ENCODE measurements at places on chromosomes 3 and 15.

GRCh38 chr15:101489599-101490407, at the start of gene PCSK6:
Gene PCSK6 (minus strand): TSS chr15:101489707. CDS start chr15:101489670, 37 bp downstream.
- DNase-seq = no peak

DNA sequence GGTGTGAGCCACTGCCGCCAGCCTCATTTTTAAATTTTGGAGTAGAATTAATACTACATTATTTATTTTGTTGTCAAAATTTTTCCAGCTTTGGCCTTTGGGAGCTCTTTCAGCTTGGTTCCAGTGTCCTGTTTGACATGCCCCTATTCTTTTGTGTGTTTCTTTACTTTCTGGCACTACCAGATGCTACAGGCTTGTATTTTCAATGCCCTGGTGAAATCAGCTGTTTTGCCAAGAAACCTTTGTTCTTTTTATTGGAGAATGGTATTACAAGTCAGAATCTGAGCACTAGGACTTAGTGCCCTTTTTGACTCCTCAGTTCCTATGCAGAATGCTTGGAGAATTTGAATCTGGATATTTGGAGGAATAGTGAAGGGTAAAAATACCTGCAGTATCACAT, 26.6 kb downstream of the RNF111 start:
- DNase-seq = no peak

GRCh38 chr3:196585044-196585757, 16.7 kb downstream of the FBXO45 start:
- DNase-seq = no peak

DNA sequence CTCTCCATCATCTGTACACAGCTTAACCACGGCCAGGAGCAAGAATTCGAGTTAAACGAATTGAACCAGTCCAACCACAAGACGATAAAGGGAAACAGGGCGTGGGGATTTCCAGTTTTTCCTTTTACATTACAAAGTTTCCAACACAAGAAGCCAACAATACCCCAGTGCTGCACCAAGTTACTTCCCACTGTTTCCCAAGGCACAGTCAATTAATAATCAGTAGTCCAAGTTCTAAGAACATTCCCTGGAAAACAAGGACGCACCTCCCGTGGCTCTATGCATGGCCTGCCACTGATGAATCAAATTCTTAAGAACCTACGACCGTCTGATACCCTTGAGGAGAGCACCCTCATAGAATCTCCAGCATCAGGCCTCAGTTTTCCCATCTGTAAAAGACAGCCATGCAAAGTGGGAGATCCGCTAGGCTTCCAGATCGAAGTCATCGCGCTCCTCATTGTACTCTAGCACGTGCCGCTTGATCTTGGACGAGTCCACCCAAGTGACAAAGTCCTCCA, 774 bp downstream of the IMP3 start:
- DNase-seq = no peak

- DNase-seq = no peak
These were observed 265.5 kb upstream of the ROPN1 start for GRCh38 chr3:124257336-124257864.

DNA sequence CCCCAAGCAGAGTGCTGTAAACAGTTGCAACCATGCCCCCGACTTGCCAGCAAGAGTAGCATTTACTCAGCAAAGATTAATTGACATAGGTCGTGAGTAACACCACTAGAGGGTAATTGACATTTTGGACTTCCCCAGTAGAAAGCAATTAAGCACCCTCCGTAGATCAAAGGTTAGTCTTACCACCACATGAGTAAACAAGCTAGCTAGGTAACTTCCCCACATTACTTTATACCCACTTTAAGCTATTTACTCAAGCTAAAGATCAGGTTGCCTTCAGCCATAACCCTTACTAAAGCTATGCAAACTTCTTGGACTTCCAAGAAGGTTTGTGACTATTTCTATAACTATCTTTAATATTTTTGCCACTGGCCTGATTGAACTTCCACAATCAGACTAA, 1072.7 kb downstream of the OTOL1 start:
- no peak for DNase-seq

DNA sequence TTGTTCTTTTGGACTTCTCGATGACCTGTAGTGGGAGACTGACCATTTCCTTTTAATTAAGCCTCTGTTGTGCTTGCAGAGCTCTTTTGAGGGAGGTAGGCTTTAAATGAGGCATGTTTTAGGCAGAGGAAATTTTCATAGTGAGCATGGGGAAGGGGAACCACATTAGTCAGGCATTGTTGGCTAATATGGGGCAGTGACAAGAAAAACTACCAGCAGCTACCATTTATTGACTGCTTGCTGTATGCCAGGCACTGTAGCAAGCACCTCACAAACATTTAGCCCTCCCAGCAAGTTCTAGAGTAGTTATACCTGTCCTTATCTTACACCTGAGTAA, 10.9 kb downstream of the ATG7 start:
- no peak for DNase-seq

DNA sequence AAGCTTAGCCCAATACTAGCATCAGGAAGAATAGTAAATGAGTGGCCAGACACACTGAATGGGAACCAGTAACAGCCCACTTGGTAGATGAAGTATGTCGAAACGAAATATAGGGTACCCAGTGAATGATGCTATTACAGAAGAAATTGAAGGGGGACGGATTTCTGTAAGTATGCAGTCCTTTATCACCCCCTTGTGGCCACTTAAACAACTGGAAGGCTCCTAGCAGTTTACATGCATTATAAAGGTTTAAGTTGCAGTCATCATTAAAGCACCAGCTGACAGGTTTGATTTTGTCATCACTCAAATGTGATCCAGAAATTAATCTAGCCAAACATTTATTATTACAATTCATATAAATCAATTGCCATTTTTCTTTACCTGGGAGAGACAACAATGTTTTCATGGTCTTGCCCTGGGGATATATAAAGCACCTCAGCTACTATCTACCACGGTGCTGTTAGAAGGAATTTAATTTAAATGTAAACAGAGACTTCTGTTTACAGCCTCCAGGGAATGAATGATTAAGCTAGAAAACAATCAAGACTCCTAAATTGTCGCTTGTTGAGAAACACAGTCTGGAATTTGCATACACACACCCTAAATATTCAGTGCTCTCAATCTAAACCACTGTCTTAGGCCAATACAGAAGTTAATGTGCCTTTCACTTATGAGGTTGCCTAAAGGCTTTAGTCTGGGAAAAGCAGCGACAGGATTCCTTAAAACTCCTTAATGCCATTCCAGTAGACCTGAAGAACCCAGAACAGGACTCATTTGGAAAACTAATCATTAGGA, 7.8 kb downstream of the EIF1B start:
- peak; percentile 67 for DNase-seq

Data from MM.1S (cell line).